Lung (tissue), 17 donors: ENCODE measurements at places on chromosomes 7 and 10. TPM values are rescaled to one million over a fixed set of nuclear protein-coding genes. Genes with fewer than 3 reads are reported as not detected.

The HOXA5 gene
- total RNA-seq = 61.9 TPM

The TRAPPC14 gene
- 27.9 TPM for total RNA-seq

The PHYH gene
- total RNA-seq = 28.9 TPM

DNA sequence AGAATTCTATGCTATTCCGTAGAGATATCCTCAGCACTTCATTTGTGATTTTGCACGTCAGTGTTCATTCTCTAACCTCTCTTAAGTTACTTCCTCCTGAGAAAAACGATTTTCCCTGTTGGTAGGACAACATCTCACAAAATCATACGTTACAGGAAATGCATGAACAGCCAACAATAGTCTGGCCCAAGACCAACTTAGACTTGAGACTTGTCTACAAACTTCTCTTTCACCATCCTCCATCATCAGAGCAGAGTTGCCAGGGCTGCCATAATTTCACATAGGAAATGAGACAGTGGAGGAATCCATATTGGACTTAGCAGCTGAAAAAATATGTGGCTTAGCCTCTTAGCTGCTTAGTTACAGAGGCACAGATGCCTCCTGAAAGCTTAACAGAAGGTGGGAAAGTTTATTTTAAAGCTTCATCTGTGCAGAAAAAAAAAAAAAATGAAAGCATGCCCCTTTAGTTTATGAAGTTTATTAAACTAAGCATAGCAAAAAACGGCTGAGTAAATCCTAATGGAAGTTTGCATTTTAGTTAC lies 222.5 kb upstream of the CACNA2D1 start:
- H3K4me1 ChIP-seq = no peaks in the 10 kb centered on the region
- no peak overlapping the region for H3K27ac ChIP-seq
- H3K27me3 ChIP-seq = no peaks in the 10 kb centered on the region
- H3K36me3 ChIP-seq = no peaks in the 10 kb centered on the region

DNA sequence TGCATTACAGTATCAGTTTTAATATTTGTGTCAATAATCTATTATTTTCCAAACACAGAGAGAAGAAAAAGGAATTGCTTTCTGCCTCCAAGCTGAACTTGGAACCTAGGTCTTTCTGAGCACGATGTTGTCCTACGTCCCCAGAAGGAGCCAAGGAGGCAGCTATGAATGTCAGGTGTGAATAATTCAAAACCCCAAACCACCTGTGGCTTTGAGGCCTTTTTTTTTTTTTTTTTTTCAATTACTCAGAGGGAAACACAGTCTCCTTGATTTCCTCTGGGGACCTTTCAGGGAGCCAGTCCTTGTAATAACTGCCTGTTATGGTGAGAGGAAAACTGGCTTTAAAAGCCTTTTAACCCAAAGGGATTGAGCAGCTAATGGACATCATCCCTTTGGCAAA lies 8.3 kb downstream of the GPR85 start:
- no peaks in the 10 kb centered on the region for H3K4me1 ChIP-seq
- no peak for DNase-seq
- H3K4me3 ChIP-seq = no peak overlapping the region
- no peaks in the 10 kb centered on the region for H3K27me3 ChIP-seq
- no peak overlapping the region for H3K27ac ChIP-seq

GRCh38 chr10:16689227-16689626 lies 128.0 kb downstream of the RSU1 start:
- H3K4me3 ChIP-seq = no peak overlapping the region
- no peaks in the 10 kb centered on the region for H3K4me1 ChIP-seq
- H3K27me3 ChIP-seq = no peaks in the 10 kb centered on the region
- no peak overlapping the region for H3K27ac ChIP-seq
- no peak for DNase-seq

- H3K4me3 ChIP-seq = no peak overlapping the region
- no peaks in the 10 kb centered on the region for H3K4me1 ChIP-seq
- no peaks in the 10 kb centered on the region for H3K27me3 ChIP-seq
- DNase-seq = no peak
- H3K36me3 ChIP-seq = no peaks in the 10 kb centered on the region
These were observed 22.1 kb upstream of the KEL start for GRCh38 chr7:142984297-142984696.

GRCh38 chr10:106992055-106992454 lies 172.5 kb downstream of the SORCS1 start:
- no peak for DNase-seq
- no peaks in the 10 kb centered on the region for H3K36me3 ChIP-seq
- no peaks in the 10 kb centered on the region for H3K27me3 ChIP-seq
- no peak overlapping the region for H3K27ac ChIP-seq
